ENCODE measurements at places on chromosomes 1 and 21.

DNA sequence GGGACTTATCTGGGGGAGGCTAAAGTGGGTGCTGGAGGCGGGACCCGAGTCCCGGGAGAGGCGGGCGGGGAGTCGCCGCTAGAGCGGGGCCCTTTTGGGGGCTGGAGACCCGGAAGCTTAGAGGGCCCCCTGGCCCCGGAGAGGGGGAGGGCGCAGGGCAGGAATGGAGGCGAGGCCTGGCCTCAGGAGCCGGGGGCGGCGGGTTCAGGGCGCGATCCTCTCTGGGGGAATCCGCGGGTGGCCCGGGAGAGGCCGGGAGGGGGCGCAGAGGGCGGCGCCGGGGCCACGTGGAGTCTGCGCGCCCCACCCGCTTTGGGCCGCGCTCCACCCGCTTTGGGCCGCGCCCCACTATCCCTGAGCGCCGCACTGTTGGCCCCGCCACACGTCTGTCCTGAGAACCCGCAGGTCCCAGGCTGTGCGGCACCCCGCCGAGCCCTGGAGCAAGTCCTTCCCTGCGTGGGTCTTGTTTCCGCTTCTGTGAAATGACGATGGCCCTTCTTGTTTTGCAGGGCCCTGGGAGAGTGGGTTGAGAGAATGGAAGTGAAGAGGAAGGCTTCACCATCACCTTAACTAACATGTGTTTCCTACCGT lies 84.4 kb downstream of the NKAIN1 start:
- no peak for DNase-seq

DNA sequence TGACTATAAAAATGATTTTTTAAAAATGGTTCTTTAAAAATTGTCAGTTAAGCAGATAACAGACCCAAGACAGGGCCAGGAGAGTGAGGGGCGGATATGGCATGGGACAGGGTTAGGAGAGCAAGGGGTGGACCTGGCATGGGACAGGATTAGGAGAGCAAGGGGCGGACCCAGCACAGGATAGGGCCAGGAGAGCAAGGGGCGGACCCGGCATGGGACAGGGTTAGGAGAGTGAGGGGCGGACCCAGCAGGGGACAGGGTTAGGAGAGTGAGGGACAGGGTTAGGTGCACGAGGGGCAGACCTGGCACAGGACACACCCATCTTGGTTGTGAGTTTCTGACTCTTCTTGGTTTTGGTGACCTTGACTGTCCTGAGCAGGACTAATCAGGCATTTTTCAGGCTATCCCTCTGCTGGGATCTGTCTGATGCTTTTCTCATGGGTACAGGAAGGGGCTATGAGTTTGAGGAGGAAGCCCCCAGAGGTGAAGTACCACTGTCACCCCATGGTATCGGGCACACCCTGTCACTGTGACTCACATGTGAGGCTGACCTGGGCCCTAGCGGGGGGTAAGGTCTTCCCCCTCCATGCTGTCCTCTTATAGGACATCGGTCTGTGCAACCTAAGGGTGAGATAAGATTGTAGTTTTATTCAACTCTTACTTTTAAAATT lies 159.0 kb upstream of the COL6A1 start:
- peak; percentile 52 for DNase-seq

DNA sequence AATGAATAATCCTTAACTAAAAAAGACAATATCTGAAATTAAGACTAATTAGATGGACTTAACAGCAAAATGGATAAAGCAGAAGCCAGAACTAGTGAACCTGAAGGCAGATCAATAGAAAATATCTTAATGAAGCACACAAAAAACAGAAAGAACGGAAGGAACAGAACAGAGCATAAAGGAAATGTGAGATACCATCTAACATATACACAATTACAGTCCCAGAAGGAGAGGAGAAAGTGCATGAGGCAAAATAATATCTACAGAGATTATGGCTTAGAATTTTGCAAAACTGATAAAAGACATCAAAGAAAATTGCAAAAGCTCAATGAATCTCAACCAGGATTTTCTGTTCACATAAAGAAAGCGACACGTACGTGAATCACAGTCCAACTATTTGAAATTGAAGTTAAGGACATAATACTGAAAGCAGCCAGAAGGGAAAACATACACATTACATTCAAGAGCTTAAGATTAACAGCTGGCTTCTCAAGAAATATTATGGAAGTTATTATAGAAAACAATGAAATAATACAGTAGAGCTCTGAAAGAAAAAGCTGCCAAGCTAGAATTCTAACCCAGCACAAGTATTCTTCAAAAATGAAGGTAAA lies 182.0 kb downstream of the CDC42BPA start:
- no peak for DNase-seq

- DNase-seq: no peak
Measured at GRCh38 chr1:51697166-51697565, 80.3 kb downstream of the OSBPL9 start.

DNA sequence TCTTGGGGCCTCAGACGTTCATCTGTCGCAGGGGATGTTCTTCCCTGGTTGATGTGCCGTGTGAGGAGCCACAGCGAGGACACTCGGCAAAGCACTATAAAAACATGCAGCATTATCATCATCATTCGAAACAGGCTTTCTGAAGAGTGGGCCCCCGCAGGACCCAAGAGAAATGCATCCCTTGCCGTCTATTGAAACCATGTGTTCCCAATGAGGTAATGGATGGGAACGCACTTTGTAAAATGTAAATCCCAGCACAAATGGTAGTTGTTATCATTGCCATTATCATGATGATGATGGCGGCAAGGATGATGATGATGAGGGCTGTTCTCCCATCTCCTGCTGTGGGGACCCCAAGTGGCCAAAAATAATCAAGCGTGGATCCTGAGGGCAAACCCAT lies 76.8 kb downstream of the GLIS1 start:
- DNase-seq: no peak

Data from vagina (tissue), 2 donors.